ENCODE measurements at places on chromosomes 5 and 9. TPM values are rescaled to one million over a fixed set of nuclear protein-coding genes. Genes with fewer than 3 reads are reported as not detected.

DNA sequence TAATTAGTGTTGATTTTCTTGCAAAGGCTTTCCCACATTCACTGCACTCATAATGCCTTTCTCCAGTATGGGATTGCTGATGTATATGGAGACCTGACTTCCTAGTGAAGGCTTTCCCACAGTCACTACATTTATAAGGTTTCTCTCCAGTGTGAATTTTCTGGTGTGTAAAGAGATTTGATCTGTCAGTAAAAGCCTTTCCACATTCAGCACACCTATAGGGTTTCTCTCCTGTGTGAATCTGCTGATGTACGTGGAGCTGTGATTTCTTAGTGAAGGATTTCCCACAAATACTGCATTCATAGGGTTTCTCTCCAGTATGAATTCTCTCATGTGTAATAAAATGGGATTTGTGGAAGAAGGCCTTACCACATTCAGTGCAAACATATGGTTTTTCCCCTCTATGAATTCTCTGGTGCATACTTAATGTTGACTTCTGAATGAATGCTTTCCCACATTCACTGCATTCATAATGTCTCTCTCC, 31.1 kb downstream of the ZNF484 start:
- DNase-seq = no peak

Gene TMC1
- 3.0 TPM for total RNA-seq

Gene PCDHB14
- 4.6 TPM for total RNA-seq

- no peak for DNase-seq
Observed at GRCh38 chr5:54718656-54719055, 201.1 kb downstream of the SNX18 start.

Gene OR13D1
- not detected for total RNA-seq

DNA sequence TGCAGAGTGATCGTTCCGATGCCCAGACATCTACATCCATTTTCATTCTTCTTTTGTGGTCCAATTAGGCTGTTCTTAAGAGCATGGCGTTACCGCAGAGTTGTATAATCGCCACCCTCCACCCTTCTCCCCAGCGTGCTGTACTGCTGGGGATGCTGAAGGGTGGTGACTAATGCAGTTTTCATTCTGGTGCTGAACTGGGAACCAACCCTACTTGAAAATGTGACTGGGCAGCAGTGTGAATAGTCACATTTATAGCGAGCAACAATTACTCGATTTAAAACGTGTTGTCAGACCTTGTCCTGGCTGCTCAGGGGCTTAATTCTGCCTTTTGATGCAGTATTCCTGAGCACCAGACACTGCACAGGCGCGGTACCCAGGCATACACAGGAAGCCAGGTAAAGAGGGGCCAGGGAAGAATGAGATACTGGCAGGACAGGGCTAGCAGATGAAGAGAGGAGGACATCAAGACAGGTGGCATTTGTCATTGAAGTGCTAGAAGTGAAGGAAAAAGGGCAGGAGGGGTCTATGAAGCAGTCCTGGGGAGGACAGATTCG, 719 bp upstream of the ISCA1 start:
- DNase-seq = no peak

DNA sequence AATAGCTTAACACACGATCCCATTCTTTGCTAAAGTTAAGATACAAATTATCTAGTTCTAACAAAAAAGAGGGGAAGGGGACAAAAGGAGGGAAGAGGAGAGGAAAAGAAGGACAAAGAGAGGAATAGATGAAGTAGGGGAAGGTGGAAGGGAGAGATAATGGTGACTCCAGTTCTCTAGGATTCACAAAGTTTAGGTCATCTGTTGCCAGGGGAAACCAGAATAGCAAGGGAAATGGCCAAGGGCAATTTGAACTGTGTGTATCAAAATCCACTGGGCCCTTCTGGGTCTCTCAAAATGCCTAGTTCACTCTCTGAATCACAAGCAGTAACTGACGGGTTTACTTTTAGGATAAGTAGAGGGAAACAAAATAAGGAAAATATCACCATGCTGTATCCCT, 7.6 kb downstream of the SLC24A2 start:
- no peak for DNase-seq

Gene CDC20B
- 1.1 TPM for total RNA-seq

DNA sequence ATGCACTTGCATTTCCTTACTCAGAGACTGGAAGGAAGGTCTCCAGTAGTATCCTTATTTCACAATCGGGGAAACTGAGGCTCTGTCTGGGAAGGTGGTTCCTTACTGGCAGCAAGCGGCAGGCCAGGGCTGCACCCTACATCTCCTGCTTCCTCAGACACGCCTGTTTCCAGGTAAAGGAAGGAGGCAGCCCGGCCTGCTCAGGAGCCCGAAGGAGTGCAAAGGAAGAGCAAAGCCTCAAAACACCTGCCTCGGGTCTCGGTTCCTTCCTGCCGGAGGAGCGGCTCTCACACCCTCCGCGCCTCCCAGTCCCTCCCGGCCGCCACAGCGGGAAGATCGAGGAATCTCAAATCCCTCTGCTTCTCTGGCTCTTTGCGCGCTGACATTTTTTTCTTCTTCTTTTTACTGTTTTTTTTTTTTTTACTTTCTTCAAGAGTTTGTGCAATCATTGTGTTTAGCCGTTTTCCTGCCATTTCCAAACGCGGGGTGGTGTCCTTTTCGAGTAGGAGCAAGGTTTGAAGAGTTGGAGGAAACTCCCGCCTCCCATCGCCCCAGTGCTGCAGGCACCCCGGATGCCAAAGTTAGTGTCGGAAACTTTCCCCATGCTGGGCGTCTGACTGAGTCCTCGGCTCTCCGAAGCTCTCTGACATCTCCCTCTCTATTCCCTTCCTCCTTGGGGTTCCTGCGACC, 1.0 kb downstream of the GGTA1 start:
- DNase-seq = peak; percentile 22

Data from prostate gland (tissue), 2 donors.